ENCODE measurements at places on chromosomes 11 and 22. TPM values are rescaled to one million over a fixed set of nuclear protein-coding genes. Genes with fewer than 3 reads are reported as not detected.

KRTAP5-1 gene
- not detected for total RNA-seq

- peak; percentile 77 for DNase-seq
Observed at GRCh38 chr11:67463680-67464410, 5.2 kb downstream of the TMEM134 start.

DNA sequence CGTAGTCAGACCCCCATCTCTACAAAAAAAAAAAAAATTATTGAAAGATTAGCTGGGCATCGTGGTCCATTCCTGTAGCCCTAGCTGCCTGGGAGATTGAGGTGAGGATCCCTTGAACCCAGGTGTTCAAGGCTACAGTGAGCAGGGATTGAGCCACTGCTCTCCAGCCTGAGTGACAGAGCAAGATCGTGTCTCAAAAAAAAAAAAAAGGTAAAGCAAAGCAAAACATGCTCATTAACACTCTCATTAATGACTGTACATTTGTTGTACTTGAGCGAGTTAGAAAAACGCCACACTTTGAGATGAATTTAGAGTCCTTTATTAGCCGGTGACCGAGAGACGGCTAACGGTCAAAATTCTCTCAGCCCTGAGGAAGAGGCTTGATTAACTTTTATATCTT lies 6.2 kb upstream of the SERHL2 start:
- no peak for DNase-seq

RAB36 gene
- 1.4 TPM for total RNA-seq

DNA sequence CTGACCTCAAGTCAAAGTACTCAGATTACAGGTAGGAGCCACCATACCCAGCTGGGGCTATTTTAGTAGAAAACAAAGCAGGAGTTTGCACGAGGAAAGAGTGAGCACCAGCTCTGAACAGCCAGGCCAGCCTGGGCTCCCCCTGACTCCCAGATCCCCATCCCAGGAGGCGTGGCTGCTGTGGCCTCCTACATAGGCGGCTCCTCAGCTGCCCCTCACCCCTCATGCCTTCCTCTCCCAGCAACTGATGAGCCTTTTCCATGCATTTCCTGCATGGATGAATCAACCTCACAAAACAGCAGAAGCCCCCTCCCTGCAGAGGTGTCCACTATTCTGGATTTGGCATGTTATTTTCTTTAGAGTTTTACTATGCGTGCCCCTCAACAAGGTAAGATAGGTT lies 10.5 kb upstream of the FLRT1 start:
- peak; percentile 56 for DNase-seq

Data from HT1080 (cell line).